ENCODE measurements at places on chromosomes 3 and 15.

- DNase-seq = no peak
Measured at GRCh38 chr3:166388321-166388720, 551.1 kb upstream of the BCHE start.

- no peak for DNase-seq
Measured at GRCh38 chr3:178685591-178685906, 149.3 kb downstream of the KCNMB2 start.

GRCh38 chr3:190319660-190320059 is 2.6 kb downstream of the CLDN1 start:
- no peak for DNase-seq

DNA sequence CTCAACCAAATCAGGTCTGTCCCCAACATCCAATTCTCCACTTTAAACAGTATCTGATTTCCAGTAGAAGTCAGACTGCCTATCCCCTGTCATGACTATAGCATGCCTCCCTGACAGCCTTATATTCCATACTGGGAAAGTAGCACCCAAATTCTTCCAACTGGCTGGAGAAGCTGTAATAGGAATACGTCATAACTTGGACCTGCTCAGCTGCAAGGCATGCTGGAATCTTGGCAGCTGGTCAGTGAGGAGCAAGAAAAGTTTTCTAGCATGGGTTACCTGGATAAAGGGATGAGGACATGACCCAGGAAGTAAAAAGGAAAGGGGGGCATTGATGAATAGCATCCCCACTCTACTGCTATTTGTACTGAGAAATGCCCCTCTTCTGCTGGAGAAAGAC is 8.9 kb downstream of the SEMA5B start:
- DNase-seq = no peak

DNA sequence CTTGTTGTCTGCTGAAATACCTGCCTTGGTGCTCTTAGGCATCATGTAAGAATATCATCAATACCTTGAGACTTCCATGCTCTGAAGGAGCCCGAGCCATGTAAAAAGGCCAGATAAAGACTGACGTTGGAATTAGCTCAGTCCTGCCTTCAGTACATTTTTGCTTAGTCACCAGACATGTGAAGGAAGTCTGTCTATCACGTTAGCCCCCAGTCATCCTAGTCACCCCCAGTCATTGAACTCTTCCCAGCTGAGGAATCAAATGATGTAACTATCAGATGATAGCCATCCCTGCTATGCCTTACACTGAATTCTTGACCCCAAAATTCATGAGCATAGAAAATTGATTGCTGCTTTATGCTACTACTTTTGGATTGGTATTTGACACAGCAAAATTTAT is 351.2 kb upstream of the SGO1 start:
- DNase-seq = no peak

GRCh38 chr3:120025520-120025919 is 68.7 kb downstream of the GSK3B start:
- DNase-seq = no peak

DNA sequence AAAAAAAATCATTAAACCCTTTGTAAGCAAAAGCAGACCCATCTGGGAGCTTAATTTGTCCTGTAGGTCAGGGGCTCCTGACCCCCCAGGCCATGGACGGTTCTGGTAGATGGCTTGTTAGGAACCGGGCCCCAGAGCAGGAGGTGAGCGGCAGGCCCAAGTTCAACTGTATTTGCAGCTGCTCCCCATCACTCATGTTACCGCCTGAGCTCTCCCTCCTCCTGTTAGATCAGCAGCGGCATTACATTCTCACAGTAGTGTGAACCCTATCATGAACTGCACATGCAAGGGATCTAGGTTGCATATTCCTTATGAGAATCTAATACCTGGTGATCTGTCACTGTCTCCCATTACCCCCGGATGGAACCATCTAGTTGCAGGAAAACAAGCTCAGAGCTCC is 60.7 kb downstream of the FSIP1 start:
- DNase-seq = no peak

DNA sequence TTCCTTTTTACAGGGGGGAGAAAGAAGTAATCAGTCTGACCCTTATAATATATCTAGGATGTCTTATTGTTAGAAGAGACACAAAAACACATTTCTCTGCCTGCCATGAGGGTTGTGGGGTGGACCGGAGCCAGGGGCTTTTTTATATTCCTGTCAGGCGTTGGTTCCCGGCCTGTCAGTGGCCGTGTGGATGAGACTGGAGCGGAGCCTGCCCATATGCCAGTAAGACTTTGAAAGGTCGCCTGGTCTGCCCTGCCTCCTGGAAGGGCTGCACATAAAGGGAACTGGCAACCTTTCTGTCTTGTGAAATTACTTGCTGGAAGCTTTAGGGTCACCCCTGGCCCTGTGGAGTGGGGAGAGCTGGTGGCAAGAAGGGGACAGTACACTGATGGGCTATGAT is 34.7 kb downstream of the MAP3K13 start:
- DNase-seq = no peak

GRCh38 chr3:107208100-107208499 is 169.1 kb upstream of the CCDC54 start:
- DNase-seq = no peak

- DNase-seq = no peak
Measured at GRCh38 chr3:18076301-18076700, 333.9 kb upstream of the TBC1D5 start.

- DNase-seq = no peak
Measured at GRCh38 chr15:70274255-70274880, 176.7 kb upstream of the TLE3 start.
